ENCODE measurements at places on chromosomes 2 and 18.

DNA sequence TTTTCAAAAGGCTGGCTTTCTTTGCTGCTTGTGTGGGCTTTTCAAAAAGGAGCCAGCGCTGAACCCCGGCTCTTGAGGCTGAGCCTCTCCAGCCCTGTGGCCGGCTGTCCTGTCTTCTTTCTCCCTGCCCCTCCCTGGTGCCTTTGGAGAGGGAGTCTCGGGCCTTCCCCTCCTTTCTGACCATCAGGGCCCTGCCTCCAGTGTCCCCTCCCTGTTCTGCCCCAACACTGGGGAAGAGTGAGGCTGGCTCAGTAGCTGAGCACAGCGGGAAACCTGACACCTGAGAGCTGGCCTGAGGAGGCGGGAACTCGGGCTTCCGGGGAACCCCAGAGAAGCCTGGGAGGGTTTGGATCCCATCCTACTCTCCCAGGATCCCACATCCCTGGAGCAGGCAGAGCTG, 232.1 kb downstream of the LOXHD1 start:
- DNase-seq: no peak

DNA sequence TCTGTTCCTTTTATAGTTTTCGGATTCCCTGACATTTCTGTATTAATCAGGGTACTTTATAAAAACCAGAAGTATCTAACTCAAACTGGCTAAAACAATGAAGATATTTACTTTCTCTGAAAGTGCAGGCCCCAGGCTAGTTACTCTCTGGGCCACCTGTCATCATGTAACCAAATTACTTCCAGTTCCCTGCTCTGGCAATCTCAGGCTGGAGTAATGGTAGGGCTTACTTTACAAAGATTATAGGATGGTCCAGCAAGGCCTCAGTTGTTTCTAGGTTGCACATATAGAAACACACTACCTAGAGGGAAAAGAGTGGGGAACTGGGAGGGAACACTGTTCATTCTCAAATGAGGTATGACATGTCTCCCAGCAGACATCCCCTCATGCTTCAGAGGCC, 74.8 kb downstream of the CHST9 start:
- no peak for DNase-seq

GRCh38 chr18:42373584-42373983, 418.6 kb downstream of the PIK3C3 start:
- DNase-seq: no peak

GRCh38 chr18:71450257-71450656, 1093.9 kb downstream of the CBLN2 start:
- DNase-seq: no peak

GRCh38 chr2:208440716-208441115, 34.1 kb downstream of the PTH2R start:
- no peak for DNase-seq

DNA sequence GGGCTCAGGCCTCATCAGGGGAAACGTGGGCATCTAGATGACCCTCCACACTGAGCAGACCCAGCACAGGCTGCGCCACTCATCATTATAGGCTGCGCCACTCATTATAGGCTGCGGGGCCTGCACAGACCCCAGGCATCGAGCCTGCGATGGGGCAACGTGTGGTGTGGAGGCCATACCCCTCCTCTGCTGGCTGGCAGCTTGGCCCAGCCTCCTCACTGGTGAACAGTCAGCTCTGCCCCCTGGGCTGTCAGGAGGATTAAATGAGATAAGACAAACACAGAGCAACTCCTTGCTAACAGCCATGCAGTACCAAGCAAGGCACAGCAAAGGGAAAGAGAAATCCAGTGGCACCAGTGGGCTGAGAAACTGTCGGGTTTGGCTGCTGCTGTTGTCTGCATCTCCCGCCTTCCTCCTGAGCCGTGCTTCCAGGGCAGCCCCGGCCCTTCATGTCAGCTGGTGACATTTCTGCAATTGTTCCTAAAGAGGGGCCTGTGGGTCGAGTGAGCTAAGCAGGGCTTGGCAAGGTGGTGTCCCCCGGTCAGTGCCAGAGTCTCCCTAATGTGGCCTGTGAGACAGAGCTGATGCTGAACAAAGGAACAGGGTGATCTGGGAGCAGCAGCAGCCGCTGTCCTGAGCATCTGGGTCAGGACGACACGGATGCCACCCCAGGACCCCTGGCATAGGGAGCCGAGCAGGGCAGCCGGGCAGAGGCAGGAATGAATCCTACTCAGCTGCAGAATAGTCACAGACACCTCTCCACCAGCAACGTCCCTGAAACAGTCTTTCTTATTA, 48.7 kb downstream of the RRM2 start:
- DNase-seq: no peak

GRCh38 chr18:76621226-76621625, 126.2 kb upstream of the ZNF516 start:
- DNase-seq: no peak

DNA sequence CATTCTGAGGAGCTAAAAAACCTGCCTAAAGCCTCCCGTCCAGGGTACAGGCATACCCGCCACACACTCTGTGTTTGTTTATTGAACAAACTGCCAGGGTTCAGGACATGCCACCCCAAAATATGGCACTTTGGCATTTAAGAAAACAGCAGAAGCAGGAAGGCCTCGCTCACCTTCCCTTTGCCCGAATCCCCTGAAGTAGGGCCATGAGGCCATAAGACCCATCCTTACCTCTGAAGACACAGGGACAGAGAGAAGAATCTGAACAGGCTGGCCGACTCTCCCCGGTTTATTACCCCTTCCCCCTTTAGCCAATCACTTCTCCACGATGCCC, 1.7 kb upstream of the NEURL3 start:
- DNase-seq: no peak

DNA sequence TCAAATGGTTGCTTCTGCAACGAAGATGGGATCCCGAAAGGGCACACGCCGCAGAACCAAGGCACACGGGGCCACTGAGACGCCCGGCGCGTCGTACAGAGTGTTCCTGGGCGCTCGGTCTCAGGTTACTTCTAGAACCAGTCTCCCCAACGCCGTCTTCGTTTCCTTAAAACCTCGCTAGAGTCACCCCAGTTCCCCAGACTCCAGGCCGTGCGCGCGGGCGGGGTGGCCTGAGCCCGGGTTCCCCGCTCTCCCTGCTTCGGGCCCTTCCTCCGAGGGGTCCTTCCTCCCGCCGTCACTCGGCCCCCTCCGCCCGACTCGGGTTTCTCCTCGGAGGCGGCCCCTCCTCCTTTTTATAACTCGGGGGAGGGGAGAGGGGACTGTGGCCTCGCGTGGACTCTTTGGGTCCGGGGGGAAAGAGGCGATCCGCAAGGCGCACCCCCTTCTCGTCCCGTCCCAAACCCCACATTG, 774 bp upstream of the FZD7 start:
- no peak for DNase-seq

DNA sequence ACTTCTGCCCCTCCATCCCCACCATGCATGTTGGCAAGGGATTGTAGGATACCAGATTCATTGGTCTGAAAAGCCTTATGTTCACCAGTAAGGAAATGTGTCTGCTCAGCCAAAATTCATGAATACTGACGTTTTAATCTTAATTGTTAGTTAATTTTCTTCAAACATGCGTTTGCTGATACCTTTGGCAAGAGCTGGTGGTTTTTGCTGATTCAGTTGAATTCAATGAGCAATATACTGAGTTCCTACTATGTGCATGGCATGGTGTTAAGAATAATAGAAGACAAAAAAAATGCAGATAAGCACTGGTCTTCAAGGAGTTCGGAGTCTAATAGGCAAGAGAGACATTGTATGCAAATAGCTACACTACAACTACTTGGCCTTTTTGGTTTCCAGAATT, 811.6 kb downstream of the BCL11A start:
- DNase-seq: no peak

DNA sequence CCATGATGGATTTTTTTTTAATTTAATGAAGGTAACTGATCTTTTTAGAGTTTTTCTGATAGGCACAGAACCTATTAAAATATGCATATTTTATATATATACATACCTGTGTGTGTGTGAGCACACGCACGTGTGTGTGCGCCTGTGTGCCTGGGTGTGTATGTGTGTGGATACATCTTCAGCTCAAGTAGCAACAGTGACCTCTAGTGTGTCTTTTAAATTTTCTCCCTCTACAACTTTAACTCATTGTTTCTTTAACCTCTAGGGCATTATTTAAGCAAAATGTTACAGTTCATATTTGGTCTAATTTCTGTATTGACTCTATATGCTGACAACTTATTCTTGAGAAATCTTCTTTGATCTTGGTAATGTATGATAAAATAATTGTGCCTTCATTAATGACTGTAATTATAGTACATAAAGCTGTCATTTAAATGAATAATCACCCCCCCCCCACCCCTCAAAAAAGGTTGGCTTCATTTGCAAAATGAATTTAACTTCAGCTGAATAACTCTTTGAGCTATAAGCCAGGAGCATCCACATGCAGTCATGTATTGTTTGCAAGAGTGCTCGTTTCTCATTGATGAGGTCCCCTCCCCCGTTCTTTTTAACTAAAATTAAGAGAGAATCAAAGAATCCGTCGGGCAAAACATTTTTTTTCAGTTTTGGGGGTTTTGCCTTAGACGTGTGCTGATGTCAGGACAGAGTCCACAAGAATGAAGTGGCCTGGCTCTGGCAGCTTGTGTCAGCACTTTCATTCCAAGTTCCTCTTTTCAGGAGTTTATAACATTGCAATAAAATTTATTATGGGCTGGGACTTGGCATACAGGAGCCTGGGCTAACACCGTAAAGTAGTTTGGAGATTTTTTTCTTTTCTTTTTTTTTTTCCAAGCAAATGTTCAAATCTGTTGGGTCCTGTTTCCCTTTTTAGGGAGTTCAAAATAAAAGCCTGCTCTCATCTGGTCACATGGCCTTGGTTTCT, 80.0 kb downstream of the ETAA1 start:
- peak; percentile 45 for DNase-seq

- no peak for DNase-seq
Measured at GRCh38 chr2:161036926-161037325, 123.3 kb upstream of the TANK start.

DNA sequence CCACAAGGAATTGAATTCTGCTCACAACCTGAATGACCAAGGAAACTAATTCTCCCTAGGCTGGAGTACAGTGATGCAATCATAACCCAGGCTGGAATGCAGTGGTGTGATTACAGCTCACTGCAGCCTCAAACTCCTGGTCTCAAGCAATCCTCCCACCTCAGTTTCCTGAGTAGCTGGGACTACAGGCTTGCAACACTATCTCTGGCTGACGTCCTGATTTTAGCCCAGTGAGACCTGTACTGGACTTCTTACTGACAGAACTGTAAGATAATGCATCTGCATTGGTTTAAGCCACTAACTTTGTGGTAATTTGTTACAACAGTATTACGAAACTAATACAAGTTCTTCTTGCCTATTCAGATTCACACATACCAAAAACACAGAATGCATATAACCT, 9.5 kb upstream of the KDSR start:
- peak; percentile 34 for DNase-seq

- no peak for DNase-seq
Measured at GRCh38 chr2:18752022-18752493, 162.7 kb upstream of the NT5C1B start.

GRCh38 chr18:23355206-23355605, 97.9 kb upstream of the RIOK3 start:
- DNase-seq: no peak

GRCh38 chr2:170571612-170572011, 143.5 kb upstream of the SP5 start:
- DNase-seq: no peak

DNA sequence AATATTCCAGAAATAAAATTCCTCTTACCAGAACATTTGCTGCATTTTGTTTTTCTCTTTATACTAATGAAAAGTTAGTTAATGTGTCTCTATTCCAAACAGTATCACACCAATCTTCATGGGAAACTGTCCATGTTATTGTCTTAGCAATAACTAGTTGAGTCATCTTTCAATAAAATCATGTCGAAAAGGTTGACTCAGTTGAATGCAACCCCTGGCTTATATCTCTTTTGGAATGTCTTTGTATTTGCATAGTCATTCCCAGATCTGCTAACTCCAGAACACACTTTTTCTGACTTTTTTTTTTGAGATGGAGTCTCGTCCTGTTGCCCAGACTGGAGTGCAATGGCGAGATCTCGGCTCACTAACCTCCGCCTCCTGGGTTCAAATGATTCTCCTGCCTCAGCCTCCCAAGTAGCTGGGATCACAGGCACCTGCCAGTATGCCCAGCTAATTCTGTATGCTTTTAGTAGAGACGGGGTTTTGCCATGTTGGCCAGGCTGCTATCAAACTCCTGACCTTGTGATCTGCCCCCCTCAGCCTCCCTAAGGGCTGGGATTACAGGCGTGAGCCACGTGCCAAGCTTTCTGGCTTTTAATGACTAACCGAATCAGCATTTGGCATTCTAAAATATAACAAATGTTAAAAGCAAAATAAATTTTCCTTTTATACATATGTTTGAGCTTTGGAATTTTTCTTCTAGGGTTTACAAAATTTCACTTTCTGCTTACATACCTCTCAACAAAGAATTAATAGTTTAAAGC, 133.2 kb upstream of the GULP1 start:
- DNase-seq: no peak

DNA sequence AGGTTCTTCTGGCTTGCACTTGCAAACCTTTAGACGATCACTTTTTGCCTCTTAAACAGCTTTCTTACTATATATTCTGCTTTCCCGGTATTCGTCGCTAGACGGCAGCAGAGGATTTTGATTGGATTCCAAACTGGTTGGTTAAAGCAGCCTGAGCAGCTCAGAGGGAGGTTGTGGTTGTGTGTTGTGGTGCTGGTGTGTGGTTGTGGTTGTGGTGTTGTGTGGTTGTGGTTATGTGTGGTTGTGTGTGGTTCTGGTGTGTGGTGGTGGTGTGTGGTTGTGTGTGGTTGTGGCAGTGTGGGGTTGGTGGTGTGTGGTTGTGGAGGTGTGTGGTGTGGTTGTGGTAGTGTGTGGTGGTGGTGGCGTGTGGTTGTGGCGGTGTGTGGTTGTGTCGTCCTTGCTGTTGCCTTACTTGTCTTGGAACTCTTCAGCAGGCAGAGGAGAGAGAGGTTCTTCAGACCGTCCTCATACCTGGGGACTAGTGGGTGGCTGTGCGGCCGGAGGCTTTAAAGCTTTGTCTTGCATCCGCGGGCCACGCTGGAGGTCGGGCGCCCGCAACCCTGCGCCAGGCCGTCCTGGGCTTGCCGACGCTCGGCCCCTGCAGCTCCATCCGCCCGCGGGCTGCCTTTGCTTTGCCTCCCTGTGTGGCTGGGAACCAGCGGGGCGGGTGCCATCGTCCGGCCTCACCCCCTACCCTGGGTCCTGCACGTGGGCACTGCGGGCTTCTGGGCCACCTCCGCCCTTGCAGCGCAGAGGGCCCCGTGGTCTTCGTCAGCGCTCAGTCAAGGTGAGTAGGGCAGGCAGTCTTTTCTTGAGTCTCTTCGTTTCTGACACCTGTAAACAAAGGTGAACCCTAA, 190.8 kb downstream of the ARHGAP28 start:
- DNase-seq: peak; percentile 50

GRCh38 chr2:1450915-1451314, 37.7 kb downstream of the TPO start:
- no peak for DNase-seq
